ENCODE measurements at places on chromosomes 3 and 15.

DNA sequence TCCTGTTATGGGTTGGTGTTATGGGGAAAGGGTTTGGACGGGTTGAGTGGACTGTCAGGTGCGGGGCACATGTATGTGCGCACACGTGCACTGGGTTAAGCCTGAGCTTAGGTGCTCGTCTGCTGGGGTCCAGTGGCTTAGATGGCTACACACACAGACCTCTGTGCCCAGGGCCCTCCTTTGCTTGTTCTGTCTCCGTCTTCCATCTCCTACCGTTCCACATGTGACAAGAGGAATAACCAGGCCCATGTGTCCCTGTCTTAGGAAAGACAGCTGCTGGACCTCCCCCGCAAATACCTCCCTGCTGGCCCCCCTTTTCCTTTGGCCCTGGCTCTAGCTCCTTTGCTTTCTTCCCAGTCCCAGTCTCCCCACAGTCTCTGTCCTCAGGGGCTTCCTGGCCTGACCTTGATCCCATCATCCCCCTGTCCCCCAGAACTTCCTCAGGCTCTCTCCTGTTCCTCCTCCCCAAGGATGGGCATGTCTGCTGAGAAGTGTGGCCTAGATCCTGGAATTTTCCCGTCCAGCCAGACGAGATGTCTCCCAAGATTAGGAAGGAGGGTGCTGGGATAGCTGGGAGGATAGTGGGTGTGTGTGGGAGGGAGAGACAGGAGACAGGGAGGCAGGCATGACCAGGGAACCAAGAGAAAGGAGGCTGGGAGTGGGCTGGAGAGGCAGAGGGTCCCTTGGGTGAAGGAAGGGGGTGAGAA, 797 bp upstream of the THPO start:
- DNase-seq, result no peak

DNA sequence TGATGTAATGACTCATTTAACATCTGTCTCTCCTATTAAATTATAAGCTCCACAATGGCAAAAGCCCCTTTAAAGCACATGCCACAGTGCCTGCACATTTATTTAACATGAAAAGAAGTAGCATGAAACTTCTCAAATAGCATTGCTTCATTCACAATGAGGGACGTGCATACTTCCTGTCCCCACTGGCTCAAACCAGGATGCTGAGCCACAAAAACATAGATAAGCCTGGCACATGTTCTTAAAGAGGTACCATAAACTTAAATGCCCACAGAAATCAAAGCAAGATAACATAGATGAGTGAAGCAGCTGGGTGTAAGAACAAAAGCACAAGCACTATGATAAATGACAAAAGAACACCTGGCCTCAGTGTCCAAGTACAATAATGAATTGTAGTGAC, 3.8 kb downstream of the TP53BP1 start:
- peak; percentile 26 for DNase-seq

- DNase-seq, result no peak
Measured at GRCh38 chr3:126618760-126619159, 36.2 kb downstream of the TXNRD3 start.

DNA sequence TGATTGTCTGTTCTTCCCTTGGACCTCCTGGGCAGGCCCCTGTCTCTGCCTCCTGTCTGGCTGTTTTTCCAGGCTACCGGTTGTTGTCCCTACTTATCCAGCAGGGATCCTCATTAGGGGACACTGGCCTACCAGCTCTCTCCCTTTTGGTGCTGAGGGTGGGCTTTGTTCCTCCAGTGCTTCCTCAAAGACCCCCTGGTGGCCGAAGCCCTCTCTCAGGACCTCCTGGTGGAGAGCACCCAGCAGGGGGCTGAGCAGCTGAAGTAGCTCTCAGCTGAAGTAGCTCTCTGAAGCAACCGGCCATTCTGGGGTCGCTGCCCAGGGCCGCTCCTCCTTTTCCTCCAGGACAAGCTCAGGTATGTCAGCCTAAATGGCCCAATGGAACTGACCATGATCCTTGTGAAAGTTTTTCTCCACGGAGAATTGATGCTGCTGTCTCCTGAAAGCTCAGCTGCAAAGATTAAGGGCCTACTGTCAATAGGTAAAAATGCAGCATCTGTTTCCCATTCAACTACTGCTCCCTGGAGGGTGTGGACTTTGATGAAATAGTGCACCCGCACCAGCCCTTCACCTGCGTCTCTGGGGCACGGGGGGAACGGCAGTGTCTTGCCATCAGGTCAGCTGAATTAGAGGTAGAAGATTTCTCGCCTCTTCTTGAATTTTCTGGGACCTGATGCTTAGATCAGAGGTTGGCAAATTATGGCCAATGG, 27.6 kb downstream of the ARNT2 start:
- DNase-seq, result no peak

GRCh38 chr3:34185301-34185700, 386.9 kb downstream of the PDCD6IP start:
- DNase-seq, result no peak

DNA sequence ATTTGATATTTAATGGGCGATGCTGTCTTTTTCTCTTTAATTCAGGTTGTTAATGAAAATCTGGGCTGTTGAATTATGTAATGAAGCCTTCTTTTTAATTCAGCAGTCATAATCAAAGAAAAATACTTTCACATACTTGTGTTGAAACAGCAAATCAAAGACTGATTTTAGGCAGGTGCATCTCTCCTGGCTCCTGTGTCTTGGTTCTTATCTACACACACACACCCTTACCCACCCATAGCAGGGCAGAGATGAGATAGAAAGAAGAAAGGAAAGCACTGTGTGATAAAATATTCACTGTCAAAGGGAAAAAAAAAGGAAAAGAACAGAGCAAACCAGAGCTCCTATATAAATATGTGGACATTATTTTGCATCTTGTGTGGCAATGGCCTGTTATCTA, 130.6 kb upstream of the CGNL1 start:
- no peak for DNase-seq

DNA sequence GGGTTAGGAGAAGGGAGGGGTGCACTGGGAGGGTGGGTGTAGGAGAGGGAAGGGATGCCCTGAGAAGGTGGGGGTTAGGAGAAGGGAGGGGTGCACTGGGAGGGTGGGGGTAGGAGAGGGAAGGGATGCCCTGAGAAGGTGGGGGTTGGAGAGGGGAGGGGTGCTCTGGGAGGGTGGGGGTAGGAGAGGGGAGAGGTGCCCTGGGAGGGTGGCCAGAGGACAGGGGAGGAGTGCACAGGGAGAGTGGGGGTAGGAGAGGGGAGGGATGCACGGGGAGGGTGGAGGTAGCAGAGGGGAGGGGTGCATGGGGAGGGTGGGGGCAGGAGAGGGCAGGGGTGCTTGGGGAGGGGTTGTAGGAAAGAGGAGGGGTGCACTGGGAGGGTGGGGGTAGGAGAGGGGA, 3.2 kb downstream of the TM4SF19 start:
- no peak for DNase-seq

- peak; percentile 61 for DNase-seq
Measured at GRCh38 chr15:26864664-26865191, 2.1 kb upstream of the GABRA5 start.

DNA sequence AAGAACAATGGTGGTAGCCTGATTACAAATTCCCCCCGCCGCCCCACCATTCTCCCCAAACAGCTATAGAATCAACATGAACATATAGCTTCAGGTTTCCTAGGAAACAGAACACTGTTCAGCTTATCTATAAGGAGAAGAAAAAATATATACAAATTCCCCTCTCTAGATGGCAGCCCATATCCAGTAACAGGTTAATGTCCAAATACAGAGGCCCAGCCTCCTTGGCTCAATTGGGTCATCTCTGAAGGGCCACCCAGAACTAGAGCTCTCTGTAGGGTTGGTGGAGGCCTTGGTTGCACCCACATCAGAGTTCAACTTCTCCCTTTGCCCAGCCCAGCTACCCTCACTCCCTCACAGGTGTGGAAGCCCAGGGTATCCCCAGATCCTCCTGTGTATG, 91.5 kb upstream of the ADAMTS17 start:
- no peak for DNase-seq

GRCh38 chr3:129121792-129122411, at the start of gene RAB43:
Gene RAB43, minus strand, starts transcription at chr3:129121804. Its CDS starts 315 bp downstream, at chr3:129121489.
- DNase-seq, result peak; percentile 87

DNA sequence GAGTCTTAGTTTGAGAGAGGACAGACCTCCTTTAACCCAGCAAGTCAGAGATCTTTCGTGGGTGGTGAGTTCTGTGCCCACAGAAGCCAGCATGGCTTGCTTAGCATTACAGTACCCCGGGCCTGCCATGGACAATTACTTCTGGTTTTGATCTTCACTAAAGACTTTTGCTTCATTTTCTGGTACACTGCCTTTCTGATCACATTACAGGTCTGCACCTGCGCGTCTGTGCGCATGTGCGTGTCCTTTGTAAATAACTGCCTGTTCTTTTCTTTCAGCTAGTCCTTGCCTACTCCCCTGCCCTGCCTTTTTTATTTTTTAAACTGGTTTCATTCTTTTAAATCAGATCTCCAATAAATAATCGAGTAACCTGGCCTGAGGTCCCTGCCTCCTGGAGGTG, 57.1 kb upstream of the CMTM8 start:
- no peak for DNase-seq

- no peak for DNase-seq
Measured at GRCh38 chr15:89396723-89397652, 62.4 kb upstream of the POLG start.

DNA sequence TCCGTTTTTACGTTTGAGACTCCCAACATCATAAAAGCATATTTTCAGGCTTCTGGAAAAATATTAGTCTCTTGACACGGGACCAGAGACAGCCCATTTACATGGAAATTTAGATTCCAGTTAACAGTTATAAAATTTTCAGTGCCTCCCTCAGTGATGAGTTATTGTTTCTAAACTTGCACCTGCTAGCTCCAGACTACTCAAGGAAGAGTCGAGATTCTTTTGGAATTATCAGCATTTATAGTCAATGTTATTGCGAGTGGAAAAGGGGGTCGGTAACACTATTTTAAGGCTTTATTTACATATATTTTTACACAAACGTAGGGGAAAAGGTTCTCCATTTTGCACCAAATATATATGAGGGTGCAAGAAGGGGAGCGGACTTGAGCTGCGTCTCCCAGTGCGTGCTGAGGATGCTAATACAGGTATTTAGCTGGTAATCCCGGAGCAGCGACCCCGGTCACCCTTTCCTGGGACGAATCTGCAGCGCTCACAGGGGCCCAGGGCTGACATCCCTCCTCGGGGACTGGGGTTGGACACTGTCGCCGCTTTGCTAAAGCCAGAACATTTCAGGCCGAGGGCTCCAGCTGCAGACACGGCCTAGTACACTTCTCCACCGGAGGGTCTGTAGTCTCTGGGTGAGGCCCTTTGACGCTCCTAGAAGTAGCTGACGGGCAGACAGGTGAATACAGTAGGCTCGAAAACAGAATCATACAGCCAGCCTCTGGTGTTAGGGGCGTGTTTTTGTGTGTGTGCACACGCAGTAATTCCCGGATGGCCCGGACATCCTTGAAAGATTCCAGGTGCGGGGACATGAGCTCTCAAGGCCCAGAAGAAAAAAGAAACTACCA, 729 bp upstream of the ZBTB11 start:
- no peak for DNase-seq

DNA sequence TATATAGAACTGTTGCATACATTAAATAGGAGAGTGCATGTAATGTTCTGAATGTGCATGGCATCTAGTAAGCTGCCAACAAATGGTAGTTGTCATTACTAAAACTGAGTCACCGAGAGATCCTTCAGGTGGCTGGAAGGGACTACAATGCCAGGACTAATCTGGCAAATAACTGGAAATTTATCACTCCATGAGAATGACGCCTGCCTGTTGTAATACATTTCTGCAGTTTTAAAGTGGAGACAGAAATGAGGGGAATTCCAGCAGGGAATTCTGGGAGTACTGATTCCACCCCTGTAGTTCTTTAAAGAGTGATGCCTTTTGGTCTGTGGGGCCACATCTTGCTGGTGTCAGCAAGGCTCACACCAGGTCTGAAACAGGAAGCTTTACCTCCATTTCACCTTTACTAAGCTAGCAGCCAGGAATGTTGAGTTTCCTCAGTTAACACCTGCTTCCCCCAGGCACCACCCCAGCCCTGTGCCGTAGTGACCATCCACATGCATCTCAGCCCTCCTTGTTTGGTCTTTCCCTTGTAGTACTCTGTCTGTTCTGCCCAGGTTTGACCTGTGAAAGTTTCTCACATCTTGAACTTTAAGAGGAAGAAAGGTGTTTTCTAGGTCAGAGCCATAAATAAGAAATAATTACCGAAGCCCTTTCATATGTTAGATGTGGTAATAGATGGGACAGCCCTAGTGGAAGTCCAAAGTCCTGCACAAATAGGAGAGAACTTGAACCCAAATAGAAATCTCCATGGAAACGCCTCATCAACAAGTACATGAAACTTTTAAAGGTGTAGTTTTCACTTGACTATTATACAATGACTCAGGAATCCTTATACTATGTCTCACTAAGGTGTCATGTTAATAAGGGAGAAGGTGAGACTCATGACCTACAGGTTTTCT, 56.7 kb upstream of the LMOD3 start:
- DNase-seq, result peak; percentile 42

DNA sequence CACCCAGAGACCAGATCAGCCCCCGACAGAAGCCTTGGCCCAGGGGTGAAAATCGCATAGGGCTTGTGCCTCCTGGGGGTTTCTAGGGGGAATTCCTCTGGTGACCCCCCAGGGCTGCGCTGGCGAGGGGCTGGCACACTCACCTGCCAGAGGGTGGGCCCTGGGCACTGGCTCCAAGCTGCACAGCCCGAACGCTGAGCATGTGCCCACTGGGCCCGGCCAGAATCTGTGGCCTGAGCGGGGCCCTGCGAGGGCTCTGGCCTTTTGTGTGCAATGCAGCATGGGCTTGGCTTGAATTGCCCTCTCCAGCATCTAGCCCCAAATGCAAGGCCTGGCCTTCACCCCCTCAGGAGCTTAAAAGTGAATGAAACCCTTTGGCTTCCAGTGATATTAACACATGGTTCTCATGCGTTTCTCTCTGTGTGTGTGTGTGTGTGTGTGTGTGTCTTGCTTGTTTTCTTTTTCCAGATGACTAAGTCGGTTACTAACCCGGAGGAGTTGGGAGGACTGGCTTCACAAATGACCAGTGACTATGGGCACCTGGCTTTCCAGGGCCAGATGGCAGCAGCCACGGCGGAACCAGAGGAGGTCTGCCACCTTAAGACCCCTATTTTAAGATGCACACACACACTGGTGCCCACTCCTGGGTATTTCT, 259.1 kb upstream of the TPM1 start:
- peak; percentile 90 for DNase-seq

DNA sequence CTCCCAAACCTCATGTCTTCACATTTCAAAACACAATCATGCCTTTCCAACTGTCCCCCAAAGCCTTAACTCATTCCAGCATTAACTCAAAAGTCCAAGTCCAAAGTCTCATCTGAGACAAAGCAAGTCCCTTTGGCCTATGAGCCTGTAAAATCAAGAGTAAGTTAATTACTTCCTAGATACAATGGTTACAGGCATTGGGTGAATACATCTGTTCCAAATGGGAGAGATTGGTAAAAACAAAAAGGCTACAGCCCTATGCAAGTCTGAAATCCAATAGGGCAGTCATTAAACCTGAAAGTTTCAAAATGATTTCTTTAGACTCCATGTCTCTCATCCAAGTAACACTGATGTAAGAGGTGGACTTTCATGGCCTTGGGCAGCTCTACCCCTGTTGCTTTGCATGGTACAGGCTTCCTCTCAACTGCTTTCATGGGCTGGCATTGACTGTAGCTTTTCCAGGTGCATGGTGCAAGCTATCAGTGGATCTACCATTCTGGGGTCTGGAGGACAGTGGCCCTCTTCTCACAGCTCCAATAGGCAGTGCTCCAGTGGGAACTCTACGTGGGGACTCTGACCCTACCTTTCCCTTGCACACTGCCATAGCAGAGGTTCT, 55.0 kb upstream of the PLSCR4 start:
- DNase-seq, result no peak

GRCh38 chr3:178146406-178146831, 389.8 kb upstream of the KCNMB2 start:
- DNase-seq, result no peak

GRCh38 chr3:33392703-33393125, 47.5 kb downstream of the UBP1 start:
- peak; percentile 76 for DNase-seq

All from choroid plexus epithelial cell (primary cell).